Psoas muscle (tissue), 8 donors: ENCODE measurements at places on chromosomes 6 and 20. TPM values are rescaled to one million over a fixed set of nuclear protein-coding genes. Genes with fewer than 3 reads are reported as not detected.

Gene STMND1
- not detected for total RNA-seq

Gene GTSF1L
- not detected for total RNA-seq

Gene AKAP7
- 9.9 TPM for total RNA-seq

Gene HSPA1L
- total RNA-seq = 2.5 TPM

Gene ARMC2
- 1.7 TPM for total RNA-seq

GRCh38 chr6:157596886-157597285, 215.9 kb downstream of the ZDHHC14 start:
- no peak overlapping the region for H3K4me3 ChIP-seq
- H3K4me1 ChIP-seq = peaks cover 3% of the 10 kb centered on the region
- no peak overlapping the region for H3K27ac ChIP-seq
- no peaks in the 10 kb centered on the region for H3K27me3 ChIP-seq
- DNase-seq = no peak
- no peaks in the 10 kb centered on the region for H3K36me3 ChIP-seq

DNA sequence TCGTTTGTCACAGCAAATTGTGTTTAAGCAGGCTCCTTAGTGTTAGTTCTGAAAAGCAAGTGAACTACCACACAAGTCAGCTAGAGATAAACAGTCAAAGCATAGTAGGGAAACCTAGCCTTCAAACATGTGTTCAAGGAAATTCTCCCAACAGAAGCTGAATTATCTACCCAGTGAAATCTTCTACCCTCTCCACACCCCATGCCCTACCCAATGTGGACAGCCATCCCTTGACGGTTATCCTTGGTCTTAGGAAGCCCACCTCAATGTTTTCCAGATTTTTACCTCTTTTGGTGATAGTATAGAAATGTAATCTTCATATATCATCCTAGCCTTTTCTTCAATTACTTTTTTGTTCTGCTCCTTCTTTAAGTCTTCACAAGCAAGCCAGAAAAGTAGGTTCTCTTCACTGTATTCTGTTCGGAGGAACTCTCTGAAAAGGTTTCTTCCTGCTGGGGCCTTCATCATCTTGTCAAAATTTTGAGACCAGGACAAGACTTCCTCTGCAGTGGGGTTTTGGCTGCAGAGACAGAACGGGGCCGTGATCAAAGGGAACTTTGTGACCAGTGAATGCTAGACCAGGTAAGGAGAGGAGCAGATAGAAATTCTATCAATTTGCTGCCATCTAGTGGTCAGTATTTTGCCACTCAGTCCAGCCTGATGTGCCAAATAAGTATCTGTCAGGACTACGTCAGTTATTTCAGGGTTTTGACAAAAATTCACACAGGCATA, 21.6 kb upstream of the MTRF1L start:
- H3K27me3 ChIP-seq = no peaks in the 10 kb centered on the region
- H3K4me3 ChIP-seq = no peak overlapping the region
- no peak overlapping the region for H3K27ac ChIP-seq
- H3K36me3 ChIP-seq = no peaks in the 10 kb centered on the region
- DNase-seq = no peak

- H3K27me3 ChIP-seq = no peaks in the 10 kb centered on the region
- H3K36me3 ChIP-seq = no peaks in the 10 kb centered on the region
Observed at GRCh38 chr20:57957411-57958049, 247.7 kb upstream of the PMEPA1 start.

DNA sequence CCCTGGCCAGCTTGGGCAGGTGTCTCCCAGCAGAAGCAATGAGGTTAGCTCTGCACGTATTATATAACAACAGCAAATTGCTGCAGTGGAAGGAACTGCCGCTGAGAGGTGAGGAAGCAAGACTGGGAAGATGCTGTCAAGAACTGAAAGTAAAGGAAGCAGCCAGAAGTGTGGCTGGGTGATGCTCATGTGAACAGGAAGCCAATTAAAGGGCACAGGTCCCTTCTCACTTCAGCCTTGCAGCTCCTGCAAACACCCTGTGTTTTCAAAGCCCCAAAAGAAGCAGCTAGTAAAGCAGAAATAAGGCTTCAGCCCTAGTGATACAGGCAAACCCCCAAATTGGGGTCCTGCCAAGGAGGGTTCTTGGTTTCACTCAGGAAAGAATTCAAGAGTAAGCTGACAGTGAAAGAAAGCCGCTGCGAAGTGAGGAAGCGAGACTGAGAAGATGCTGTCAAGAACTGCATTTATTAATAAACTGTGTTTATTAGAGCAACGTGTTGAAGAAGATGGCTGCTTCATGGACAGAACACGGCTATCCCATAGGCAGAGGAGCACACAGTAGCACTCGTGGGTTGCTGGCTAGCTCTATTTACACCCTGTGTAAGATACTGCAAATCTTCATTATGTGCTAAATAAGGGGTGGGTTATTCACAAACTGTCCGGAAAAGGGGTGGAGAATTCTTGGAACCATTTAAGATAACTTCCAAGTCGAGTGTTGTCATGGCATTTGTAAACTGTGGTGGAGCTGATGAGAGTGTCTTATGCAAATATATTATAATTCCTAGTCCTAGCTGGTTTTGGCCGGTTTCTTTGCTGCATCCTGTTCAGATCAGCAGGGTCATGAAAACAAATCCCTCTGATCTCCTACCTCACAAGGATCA, 152.2 kb downstream of the LINC00237 start:
- H3K27ac ChIP-seq = no peak overlapping the region
- peaks cover 5% of the 10 kb centered on the region for H3K27me3 ChIP-seq
- no peaks in the 10 kb centered on the region for H3K36me3 ChIP-seq

DNA sequence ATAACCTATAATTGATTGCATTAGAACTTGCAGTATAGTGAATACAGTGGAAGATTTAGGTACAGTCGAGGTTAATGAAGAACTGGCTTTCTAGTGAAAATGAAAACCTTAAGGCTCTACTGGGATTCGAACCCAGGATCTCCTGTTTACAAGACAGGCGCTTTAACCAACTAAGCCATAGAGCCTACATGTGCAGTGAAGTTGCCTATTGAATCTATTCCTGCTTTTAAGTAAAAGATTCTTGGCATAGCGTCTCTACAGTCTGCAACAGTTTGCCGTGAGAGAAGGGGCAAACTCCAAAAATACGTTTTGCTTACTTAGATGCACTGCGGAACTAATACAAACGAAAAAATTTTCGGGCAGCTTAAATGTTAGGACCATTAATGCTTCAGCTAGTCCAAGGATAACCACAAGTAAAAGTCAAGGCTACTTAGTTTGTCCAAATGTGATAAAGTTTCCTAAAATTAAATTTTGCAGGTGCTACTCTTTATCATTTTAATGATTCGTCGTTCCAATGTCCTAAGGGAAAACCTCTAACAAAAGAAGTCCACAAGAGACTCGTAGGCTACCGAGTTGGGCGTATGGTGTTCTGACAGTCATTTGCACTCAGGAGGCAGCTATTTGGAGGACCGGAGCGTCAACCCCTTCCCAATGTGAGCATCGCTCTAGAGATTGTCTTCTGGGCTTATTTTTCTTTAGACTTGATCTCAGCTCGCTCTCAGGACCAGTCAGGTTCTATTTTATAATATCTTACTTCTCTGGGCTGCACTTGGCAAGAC, 31.3 kb upstream of the ZSCAN23 start:
- no peaks in the 10 kb centered on the region for H3K36me3 ChIP-seq
- DNase-seq = no peak
- no peaks in the 10 kb centered on the region for H3K27me3 ChIP-seq
- H3K4me3 ChIP-seq = no peak overlapping the region
- no peak overlapping the region for H3K27ac ChIP-seq

DNA sequence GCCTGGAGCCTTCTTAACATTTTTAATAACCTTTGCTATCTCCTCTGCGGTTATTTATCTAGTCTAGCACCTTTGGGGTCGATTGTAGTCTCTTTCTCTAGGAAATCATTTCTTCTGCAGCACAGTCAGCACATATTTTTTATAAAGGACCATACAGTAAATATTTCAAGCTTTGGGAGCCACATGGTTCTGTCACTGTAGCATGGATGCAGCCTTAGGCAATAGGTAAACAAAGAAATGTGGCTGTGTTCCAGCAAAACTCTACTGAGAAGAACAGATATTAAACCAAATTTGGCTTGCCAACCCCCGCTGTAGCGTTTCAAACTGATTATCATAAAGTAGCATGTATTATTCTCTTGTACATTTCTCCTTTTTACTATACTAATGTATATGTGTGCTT, 95.7 kb downstream of the SLC23A2 start:
- no peak overlapping the region for H3K27ac ChIP-seq
- H3K36me3 ChIP-seq = peaks cover 11% of the 10 kb centered on the region
- no peak for DNase-seq
- no peaks in the 10 kb centered on the region for H3K27me3 ChIP-seq

DNA sequence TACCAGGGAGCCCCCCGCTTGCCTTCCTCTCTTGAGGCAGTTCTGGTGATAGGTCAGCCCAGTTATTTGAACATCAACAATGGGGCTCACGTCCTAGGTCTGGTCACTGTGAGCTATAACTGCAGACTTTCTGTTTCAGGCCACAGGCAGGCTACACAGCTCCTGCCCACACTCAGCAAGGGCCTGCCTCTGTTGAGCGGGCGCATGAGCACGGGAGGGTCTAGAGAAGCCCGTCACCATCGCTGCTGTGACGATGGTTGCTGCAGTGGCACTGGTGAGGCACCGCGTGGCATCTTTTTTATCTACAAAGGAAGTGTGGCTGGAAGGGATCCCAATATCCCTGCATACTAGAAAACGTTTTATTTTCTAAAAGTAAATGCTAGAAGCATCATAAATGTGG, 77.8 kb downstream of the RAMACL start:
- H3K27me3 ChIP-seq = no peaks in the 10 kb centered on the region
- no peak overlapping the region for H3K27ac ChIP-seq
- H3K4me1 ChIP-seq = no peaks in the 10 kb centered on the region

- H3K27me3 ChIP-seq = no peaks in the 10 kb centered on the region
- no peak overlapping the region for H3K4me3 ChIP-seq
- H3K36me3 ChIP-seq = no peaks in the 10 kb centered on the region
- no peak overlapping the region for H3K27ac ChIP-seq
- DNase-seq = no peak
Observed at GRCh38 chr6:165376100-165376499, 66.7 kb upstream of the C6orf118 start.

GRCh38 chr20:45061244-45061643, 39.7 kb downstream of the KCNS1 start:
- H3K4me1 ChIP-seq = no peaks in the 10 kb centered on the region
- H3K27ac ChIP-seq = no peak overlapping the region
- H3K4me3 ChIP-seq = no peak overlapping the region

GRCh38 chr20:23370274-23370673, 8.3 kb downstream of the GZF1 start:
- no peak for DNase-seq
- peaks cover 45% of the 10 kb centered on the region for H3K4me1 ChIP-seq
- peaks cover 83% of the 10 kb centered on the region for H3K36me3 ChIP-seq
- no peak overlapping the region for H3K4me3 ChIP-seq

- H3K27me3 ChIP-seq = no peaks in the 10 kb centered on the region
- H3K4me1 ChIP-seq = no peaks in the 10 kb centered on the region
- H3K4me3 ChIP-seq = no peak overlapping the region
- DNase-seq = no peak
- H3K27ac ChIP-seq = no peak overlapping the region
- H3K36me3 ChIP-seq = no peaks in the 10 kb centered on the region
Observed at GRCh38 chr20:52242237-52243230, 51.0 kb upstream of the ZFP64 start.
